Muscle of back (tissue), 13 donors: ENCODE measurements at places on chromosomes 13 and 19. TPM values are rescaled to one million over a fixed set of nuclear protein-coding genes. Genes with fewer than 3 reads are reported as not detected.

- no peak for DNase-seq
These were observed 429.2 kb upstream of the HTR2A start for GRCh38 chr13:47326061-47326460.

CYP2A6 gene
- not detected for polyA plus RNA-seq

DNA sequence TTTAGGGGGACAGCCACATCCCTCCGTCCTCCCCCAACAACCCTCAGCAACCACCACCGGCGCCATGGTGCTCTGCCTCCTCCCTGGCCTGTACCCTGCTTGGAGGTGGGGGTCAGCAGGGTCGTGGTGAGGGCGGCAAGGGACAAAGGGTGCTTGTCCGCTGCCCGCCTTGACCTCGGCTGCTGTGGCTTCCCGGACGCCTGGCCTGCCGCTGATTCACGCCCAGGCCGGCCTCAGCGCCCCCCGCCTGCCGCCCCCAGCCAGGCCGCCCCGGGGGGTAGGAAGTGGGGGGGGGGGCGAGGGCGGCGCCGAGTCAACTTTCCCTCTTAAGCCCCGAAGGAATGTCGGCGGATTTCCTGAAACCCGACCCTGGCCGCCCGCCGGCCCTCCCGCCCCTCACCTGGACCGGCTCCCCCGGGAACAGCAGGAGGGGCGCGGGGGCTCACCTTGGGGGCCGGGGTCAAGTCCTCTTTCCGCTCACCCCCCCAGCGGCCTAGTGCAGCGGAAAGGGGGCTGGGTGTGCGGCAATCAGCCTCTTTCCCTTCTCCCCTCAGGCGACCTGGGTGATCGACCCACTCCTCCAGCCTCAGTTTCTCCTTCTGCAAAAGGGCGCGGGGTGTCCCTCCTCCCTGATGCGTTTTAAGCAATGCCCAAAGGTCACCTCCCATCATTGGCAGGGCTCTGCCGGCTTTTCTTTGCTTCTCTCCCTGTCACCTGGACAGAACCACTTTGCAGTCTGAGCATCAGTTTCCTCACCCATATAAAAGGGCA, 1.9 kb upstream of the TMEM59L start:
- DNase-seq = no peak

GRCh38 chr13:26697069-26697955, 63.3 kb downstream of the GPR12 start:
- no peak for DNase-seq
